ENCODE measurements at places on chromosomes 12 and 14. TPM values are rescaled to one million over a fixed set of nuclear protein-coding genes. Genes with fewer than 3 reads are reported as not detected.

The GZMB gene
- total RNA-seq, result 8.1 TPM

The CCDC177 gene
- not detected for total RNA-seq

The MYBPC1 gene
- total RNA-seq, result not detected

The DPPA3 gene
- not detected for total RNA-seq

The SLC39A9 gene
- total RNA-seq, result 55.6 TPM

The CYP27B1 gene
- total RNA-seq, result 2.0 TPM

The NOS1 gene
- total RNA-seq, result 4.9 TPM

The APOF gene
- total RNA-seq, result not detected

The LRP6 gene
- 55.8 TPM for total RNA-seq

Data from upper lobe of right lung (tissue), 1 donor.